Left ventricle myocardium superior (tissue), 1 donor: ENCODE measurements at places on chromosomes 5 and 9. TPM values are rescaled to one million over a fixed set of nuclear protein-coding genes. Genes with fewer than 3 reads are reported as not detected.

GRCh38 chr9:135797507-135798262 lies 95.7 kb downstream of the KCNT1 start:
- DNase-seq, result peak; percentile 68

GRCh38 chr5:90690307-90690706 lies 131.7 kb downstream of the ADGRV1 start:
- no peak for DNase-seq

DNA sequence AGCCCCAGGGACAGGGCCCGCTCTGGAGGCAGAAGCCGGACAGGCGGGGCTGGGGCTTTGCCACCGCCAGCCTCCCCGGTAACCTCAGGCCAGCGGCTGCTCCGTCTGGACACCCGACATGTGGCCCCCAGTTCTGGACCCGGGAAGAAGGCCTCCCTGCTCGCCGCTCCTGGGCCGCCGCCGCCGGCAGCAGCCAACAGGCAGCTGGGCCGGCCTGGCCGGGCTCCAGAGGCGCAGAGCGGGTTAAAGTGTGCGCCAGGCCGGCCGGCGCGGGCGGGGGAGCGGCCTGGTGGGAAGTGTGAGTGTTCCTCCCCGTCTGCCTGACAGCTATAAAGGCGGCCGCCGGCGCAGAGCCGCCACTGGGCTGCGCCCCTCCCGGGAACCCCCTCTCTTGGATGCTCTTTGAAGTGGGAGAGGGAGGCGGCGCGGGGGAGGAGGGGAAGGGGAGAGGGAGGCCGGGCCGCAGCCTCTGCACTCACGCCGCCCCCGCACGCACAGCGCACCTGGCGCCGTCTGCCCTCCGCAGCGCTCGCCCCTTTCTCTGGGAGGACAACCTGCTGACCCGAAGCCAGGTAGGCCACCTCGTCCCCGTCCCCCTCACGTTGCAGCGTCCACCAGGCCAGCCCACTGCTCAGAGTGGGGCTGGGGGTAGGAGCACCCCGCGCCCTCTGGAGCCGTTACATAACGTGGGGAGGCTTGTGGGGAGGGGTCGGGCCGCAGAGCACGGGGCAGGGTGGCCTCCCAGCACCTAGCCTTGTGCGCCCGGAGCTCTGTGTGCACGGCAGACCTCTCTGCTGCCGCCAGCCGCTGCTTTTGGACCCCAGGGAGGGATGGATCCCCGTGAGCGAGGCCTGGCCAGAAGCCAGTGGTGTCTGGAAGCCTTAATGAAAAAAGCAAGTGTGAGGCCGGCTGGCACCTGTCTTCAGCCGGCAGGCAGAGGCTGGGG lies at the start of gene ADAMTSL2:
TSS of gene ADAMTSL2 (plus strand) at position 359 of the 946 bp plus-strand sequence. CDS start 2,009 bp downstream, outside the sequence.
- DNase-seq, result peak; percentile 91

DNA sequence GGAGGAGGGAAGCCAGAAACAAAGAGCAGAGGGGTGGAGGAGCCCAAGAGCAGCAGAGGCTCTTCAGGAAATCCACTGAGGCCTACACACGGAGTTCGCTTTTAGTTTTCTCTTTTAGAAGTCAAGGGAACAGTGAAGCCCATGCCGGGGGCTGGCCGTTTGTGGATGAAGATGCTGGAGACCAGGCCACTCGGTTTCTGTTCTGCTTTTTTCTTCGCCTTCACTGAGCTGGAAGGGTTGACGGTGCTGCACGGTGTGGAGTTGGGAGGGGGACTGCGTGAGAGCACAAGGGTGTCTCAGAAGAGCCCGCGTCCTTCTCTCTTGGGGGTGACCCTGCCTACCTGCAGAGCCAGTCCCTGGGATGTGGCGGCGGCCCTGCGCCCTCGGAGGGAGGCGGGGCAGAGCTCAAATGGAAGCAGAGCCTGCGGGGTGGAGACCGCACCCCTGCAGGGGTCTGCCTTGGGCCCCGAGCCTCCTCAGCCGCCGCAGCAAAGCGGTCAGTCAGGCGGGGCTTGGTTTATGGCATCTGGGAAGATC lies 68.5 kb upstream of the CACNA1B start:
- no peak for DNase-seq

GRCh38 chr9:126301985-126302603 lies 24.5 kb upstream of the MVB12B start:
- DNase-seq, result peak; percentile 48

- DNase-seq, result no peak
These were observed 186.2 kb downstream of the GABBR2 start for GRCh38 chr9:98522487-98522886.

The KIF4B gene
- 0.05 TPM for total RNA-seq

The UBLCP1 gene
- total RNA-seq, result 13.8 TPM

The TEX53 gene
- total RNA-seq, result not detected
